ENCODE measurements at places on chromosomes 13 and 19.
A peak's percentile ranks its signal among the peaks of the same experiment; 100 is the strongest.

DNA sequence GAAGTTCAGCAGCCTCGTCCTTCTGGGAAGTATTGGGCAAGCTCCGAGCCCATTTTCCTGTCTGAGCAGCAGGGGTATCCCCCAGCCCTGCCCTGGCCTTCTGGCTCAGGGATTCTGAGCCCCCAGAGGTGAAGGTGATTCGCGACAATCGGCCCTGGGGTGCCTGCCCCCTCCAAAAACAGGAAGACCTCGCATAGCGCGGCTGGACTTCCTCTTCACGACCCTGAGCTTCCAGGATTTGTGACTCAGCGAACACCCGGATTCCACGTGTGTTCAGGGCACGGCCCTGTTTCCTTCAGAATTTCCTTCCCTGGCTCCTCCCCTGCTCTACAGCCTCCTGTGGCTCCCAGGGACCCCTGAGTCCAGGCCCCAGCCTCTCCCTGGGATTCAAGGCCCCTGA, at the start of gene SEMA6B:
Gene SEMA6B (minus strand): TSS at position 116 of the 400 bp plus-strand sequence. CDS start 1,227 bp downstream, outside the sequence.
- no peak for DNase-seq

GRCh38 chr19:4556597-4557127, 2.8 kb downstream of the SEMA6B start:
- no peak for DNase-seq

DNA sequence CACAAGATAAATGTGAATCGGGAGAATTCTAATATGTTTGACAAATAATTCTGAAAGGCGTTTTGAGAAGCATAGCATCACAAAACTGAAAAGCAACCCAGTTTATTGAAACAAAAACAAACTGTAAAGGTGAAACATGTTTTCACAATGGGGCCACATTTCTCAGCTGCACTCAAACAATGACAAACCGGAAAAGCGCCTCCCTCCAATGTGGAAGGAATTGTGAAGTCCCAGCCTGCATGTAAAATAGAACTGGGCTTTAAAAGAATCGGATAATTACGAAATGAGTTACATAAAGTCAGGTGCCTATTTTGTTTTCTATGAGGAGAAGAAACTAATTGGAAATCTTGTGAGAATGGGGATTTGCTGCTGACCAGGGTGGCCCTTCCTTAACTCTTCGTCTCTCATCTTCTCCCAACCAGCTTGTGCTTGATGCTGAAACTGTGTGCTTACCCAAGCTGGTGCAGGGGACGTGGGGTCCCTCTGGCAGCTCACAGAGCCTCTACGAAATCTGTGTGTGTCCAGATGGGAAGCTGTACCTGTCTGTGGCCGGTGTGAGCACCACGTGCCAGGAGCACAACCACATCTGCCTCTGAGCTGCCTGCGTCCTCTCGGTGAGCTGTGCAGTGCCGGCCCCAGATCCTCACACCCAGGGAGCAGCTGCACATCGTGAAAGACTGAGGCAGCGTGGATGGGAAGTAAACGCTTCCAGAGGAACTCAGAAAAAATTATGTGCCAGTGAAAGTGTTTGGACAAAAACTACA, 109.4 kb downstream of the SACS start:
- no peak for DNase-seq

DNA sequence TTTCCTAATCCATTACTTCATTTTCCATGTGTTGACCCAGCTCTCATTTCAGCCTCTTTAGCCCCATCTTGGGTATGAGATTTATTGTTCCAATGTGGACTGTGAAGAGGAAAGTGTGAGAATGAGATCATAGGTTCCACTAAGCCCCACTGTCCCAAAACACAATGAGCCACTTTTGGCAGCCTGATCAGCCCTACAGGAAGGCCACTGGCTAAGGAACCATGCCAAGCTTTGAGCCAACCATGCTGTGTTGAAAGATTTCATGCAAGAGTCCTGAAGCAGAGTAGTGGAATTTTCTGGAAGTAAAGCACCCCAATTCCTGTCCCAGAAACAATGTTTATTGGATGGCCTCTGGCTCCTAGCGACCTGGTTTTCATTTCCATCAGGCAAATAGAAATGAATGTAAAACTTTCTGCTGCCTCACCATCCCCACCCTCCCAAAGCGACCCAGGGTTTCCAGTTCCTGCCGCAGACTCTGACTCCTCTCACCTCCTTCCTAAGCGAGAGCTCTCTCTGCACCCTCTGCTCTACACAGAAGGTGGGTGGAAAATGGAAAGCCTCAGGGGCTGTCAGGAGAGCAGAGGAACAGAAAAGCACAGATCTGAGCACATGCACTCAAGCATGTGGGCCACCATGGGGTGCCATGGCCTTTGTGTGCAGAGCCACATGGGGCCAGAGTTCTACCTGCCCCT, 73.1 kb downstream of the KCTD12 start:
- no peak for DNase-seq

DNA sequence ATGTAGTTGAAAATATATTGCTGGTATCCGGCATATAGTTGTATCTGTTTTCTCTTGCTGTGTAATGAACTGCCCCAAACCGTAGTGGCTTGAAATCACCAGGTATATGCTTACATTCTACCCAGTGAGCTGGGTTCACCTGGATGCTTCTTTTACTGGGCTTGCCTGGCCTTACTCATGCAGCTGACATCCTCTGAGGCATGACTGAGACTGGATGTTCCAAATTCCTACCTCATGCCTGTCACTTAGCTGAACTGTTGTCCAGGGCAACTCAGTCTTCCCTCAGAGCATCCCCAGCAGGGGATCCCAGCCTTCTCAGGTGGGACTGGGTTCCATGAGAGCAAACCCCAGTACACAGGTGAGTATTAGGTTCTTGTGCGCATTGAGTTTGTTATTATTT, 66.8 kb downstream of the IFT88 start:
- no peak for DNase-seq

DNA sequence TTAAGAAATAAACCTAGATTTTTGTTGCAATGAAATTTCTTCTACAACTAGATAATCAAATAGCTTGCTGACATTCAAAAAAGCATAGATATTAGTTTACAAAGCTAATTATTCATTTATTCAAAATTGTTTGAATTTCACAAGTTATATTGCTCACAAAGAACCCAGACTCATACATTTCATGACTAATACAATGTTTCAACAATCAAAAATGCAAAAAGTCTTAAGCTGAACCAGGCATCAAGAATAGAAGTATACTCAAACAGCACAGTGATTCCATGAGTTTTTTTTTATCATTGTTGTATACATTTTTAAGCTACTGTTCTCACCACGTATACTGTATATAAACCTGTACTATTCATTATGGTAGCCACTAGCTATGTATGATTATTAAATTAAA, 51.0 kb downstream of the DIAPH3 start:
- DNase-seq = no peak

GRCh38 chr13:103395139-103395538, 328.9 kb upstream of the SLC10A2 start:
- DNase-seq = no peak

- DNase-seq = peak; percentile 88
These were observed 169.3 kb downstream of the COL4A1 start for GRCh38 chr13:110137680-110138009.

- DNase-seq = peak; percentile 42
These were observed at the start of gene LACC1 for GRCh38 chr13:43879755-43880181. TSS of gene LACC1 (plus strand) at chr13:43879904. CDS start at chr13:43880986, 1,082 bp downstream.

DNA sequence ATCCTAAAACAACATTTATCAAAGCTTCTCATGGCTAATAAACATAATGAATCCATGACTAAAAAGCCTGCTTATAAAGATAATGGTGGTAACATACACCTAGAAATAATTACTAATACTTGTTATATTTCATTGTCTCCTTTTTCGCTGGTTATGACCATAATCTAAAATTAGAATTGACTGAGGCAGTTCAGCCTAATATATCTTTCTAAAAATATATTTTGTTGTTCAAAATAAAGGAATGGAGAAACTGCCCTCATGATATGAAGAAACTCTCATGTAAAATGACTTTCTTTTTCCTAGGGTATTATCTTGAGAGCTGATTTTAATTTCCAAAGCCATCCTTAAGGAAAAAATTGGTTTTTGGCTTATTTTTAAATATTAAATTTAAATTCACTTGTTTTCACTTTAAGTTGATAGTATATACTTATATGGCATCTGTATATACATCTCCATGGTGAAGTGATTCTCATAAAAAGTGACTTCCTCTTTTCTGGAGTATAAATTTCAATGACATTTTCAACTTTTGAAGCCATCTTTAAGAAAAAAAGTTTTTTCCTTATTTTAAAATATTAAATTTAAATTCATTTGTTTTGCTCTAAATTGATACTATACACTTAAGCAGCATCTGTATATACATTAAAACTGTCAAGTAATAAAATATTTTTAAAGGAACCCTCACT, 204.6 kb downstream of the VWA8 start:
- no peak for DNase-seq

DNA sequence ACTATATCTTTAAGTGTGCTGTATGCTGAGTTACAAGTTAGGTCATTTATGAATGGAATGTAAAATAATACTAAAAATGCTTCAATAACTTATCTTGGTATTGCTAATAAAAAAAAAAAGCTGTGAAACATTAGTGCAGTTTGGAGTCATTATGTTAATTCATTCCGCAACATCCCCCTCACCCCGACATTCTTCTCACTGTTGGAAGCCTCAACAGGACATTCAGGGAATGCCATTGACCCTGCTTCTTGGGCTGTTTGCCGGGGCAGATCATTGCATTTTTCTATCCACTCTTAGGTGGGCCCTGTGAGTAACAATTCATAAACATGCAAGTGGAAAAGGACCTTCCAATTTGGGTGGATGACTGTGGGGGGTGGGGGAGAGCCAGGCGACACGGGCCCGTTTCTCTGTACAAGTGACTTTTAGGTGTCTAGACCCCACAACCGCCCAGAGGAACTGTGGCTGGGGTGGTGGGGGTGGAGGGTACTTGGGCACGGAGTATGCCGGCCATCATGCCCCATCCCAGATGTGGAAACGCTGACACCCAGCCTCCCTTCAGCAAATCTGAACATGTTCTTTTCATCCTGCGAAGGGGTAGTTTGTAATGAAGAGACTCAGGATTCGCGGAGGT, 185.9 kb downstream of the ZNF536 start:
- no peak for DNase-seq

- DNase-seq = no peak
These were observed 1021.5 kb downstream of the PCDH9 start for GRCh38 chr13:66208589-66208988.
